ENCODE measurements at places on chromosomes 3 and 15.

DNA sequence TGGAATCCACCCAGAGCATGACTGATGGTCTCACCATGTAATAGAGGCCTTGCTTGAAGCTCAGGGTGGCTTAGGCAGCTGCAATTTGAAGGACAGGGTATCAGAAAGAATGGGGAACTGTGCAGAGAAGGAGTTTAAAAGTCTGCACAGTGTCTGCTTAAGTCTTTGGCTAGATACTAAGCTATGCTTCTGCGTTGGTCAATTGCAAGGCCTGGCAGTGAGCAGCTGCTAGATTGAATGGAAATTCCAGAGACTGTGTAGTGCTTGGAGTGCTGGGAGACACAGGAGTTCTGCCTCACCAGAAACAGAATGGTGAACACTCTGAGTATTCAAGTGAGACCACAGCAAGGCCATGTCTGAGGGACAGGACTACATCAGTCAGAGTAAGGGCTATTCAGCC, 17.3 kb upstream of the ATP10A start:
- no peak for DNase-seq

DNA sequence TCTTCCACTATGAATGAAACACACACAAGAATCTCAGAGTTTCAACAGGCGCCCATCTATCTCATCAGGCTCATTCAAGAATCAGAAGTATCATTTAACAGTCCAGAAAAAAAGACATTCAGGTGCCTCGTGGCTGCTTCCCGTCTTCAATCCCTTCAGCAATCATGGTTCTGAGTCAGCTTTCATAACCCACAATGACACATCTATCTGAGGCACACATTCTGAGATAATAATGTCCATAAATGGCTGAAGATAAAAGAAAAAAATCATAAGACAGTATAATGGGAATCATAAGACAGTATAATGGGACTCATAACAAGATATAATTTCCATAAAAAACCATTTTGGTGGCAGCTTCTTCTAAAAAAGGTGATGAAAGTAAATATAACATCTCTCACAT, 52.4 kb downstream of the TNIK start:
- DNase-seq = no peak

DNA sequence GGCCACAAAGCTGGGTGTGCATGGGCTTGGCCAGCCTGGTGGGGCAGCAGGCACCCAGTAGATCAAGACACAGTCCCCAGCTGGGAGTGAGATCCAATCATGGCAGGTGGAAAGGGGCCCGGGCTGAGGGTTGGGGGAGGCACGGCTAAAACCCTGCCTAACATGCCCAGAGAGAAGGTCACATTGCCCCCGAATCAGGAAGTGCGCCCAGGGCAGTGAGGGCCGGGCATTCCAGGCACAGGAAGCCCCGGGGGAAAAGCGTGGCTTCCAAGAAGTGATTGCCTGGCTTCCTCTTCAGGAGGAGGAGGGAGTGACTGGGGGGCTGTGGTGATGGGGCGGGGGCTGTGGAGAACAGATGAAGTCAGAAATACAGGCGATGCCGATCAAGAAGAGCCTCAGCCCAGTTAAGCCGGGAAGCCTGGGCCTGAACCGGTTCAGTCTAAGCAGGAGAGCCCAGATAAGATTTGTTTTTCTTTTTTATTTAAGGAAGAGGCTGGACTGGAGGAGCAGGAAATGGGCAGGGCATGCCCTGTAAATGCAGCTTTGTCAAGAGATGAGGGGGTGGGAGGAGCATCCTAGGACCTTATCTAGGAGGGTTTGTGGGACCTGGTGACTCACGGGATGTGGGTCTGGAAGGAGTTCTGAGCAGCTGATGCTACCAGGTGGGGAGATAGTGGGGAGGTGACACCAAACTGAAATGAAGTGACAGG, 83.9 kb downstream of the CHSY1 start:
- DNase-seq = peak; percentile 87

GRCh38 chr3:31079689-31080088, 185.2 kb upstream of the GADL1 start:
- no peak for DNase-seq

GRCh38 chr3:64656544-64656943, 31.3 kb downstream of the ADAMTS9 start:
- DNase-seq = no peak

GRCh38 chr3:141386611-141387111, 18.4 kb downstream of the ZBTB38 start:
- no peak for DNase-seq

DNA sequence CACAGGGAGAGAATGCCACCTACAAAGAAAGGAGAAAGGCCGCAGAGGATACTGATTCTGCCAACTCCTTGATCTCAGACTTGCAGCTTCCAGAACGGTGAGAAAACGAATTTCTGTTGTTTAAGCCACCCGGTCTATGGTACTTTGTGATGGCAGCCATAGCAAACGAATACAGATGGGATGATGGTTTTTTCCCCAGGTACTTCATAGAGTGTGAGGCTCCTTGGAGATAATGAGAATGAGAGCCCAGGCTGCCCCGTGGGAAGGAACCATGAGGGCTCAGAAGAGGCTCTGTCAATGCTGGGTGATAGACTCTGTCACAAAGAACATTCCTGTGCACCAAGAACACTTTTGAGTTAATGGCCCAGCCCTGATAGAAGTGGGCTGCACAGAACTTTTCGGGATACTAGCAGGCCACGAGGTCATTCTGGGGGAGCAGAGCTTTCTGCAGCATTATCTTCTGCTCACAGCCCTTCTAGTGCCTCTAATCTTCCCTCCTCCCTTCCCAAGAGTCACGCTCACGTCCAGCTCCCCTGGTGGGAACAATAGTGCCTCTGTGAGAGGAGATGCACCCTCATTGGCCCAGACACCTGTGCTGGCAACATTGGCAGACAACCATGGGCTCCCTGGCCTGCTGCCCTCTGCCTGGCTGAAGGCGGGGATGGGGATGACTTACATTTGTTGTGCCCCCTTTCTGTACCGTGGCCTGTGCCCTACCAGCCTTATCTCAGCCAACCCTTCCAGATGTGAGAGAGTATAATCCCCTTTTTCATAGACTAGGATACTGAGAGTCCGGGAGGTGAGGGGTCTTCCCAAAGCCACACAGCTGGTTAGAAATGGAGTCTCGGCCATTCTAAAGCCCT, 5.2 kb upstream of the RLBP1 start:
- DNase-seq = no peak

GRCh38 chr3:16079519-16079918, 95.0 kb upstream of the GALNT15 start:
- no peak for DNase-seq

GRCh38 chr3:171563298-171563697, 103.1 kb upstream of the TNIK start:
- DNase-seq = no peak

- no peak for DNase-seq
These were observed 103.5 kb downstream of the IMPG2 start for GRCh38 chr3:101216710-101217465.

DNA sequence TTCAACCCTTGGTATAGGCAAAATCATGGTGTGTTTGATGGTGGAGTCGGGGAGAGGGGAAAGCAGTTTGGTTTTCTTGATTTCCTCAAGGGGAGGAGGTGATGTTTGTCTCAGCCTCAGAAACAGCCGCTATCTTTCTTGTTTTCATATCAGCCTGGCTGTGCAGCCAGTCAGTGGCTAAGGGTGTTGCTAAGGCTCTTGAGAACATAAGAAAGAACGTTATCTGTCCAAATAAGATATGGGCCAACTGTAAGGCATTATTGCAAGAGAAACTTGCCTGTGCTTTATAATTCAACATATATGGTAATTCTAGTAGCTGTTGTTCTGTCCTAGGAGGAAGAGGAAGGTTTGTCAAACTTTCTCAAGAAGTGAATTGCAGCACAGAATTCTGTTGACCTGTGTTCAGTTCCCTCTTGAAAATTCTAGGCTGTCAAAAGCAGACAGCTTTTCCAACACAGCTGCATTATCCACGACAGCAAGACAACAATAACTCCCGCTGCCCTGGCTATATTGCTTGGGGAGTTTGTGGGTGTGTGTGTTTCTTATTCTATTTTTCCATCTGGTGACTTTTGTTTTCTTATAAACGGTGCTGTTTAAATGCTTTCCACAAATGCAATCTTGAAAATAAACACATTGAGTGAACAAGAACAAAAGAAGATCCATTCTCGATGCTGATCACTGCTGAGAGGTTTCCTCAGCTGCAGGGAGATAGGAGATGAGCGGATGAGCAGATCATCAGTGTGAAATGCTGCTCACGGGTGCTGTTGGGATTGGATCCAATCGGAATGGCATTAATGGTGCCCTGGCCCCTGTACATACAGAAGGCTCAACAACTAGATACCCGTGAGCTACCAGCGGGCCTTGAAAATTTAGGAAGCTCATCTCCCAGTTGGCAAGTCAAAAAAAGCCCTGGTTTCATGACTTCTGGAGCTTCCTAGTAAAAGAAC, 90.8 kb upstream of the TNFAIP8L3 start:
- no peak for DNase-seq

DNA sequence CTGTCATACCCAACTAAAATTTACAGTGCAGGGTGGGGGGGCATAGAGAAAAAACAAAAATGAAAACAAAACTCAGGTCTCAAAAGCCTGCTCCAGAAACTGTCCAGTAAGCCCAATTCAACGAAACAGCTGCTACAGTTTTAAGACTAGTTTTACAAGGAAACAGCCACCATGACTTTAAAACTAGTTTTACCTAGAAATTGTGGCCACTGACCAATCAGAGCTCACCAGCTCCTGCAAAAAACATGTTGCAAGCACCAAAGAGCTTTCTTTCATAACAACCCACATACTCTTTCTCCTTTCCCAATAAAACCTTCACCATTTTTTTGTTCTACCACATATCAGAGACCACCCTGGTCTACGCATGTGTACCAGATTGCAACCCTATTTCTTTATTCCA, 7.3 kb upstream of the CFAP91 start:
- no peak for DNase-seq

GRCh38 chr3:127606086-127606805, 8.0 kb downstream of the MCM2 start:
- DNase-seq = no peak

GRCh38 chr3:160199108-160199507, 26.1 kb upstream of the C3orf80 start:
- DNase-seq = no peak

DNA sequence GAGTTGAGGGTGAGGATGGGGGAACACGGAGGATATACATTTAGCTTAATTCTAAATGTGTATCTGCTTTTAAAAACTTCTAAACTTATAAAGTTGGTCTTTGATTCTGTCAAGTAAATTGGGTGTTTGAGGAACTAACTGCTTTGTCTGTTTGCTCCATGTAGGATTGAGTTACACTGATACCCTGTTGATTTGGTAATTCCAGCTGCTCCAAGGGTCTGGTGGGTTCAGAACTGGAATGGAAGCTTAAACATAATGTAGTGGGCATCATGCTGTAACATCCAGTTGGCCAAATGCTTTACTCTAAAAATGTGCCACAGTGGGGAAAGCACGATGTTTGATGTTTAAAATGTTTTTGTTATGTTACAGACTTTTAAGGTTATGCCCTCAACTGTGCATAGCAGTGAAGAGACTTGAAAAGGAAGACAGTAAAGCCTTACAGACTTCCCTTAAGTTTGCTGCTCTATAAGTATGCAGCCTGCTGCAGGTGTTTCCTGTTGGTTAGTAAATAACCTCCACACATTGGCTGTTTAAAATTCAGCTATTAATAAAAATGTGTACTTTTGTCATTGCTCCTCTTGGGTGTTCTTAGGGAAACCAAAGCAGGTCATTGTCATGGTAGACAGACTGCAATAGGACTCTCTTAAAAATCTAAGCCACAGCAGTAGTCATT, 5.9 kb upstream of the EDEM1 start:
- DNase-seq = no peak

DNA sequence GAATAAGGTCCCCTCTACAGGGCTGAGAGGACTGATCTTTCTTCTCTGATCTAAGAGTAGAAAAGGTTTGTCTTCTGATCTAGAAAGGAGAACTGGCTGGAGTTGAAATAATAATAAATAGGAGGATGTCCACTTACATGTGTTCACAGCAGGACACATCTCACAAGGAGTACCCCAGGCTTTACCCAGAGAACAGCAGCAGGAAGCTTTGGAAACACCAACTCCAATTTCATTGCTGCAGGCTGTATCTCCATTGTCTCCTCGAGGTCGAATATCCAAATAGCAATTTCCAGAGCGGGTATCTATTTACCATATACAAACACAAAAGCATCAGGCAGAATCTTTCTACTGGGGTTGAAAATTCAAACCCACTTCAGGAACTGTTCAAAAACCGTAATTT, 136.6 kb downstream of the DUT start:
- no peak for DNase-seq

DNA sequence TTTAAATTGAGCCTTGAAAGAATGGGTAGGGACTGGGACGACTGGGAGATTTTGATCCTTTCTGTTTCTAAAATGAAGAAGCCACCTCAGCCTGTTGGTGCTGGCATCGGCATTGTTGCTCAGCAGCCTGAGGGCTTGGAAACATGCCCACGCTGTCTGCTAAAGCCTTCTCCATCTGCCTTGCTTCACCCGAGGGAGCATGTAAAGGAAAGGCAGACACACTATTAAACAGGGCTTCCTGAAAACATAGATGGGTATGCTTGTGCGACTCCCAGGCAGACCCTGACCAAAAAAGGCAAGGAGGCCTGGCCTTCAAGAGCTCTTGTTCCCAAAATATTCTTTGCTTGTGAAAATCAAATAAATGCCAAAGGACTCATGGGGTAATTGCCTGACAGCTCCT, 84.2 kb upstream of the SLC4A7 start:
- no peak for DNase-seq

DNA sequence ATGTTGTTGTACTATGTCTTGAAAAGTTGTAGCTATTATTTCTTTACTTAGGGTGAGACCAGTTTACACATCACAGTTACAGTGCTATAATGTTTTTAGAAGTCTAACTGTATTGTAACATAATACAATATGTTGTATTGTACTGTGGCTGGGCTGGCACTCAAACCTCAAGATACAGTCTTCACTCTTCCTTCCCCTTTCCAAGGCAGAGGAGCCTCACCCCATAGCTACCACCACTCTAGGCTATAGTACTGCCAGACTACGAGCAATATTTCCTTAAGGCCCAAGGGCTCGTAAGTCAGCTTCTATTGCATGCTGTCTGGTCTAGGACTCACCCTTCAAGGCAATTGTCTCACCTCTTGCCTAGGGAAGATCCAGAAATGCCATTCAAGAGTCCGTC, 597.7 kb downstream of the OTOL1 start:
- DNase-seq = no peak

GRCh38 chr3:39718674-39719595, 90.5 kb upstream of the MYRIP start:
- no peak for DNase-seq

- DNase-seq = no peak
These were observed 290.4 kb upstream of the TBL1XR1 start for GRCh38 chr3:177487635-177488186.

DNA sequence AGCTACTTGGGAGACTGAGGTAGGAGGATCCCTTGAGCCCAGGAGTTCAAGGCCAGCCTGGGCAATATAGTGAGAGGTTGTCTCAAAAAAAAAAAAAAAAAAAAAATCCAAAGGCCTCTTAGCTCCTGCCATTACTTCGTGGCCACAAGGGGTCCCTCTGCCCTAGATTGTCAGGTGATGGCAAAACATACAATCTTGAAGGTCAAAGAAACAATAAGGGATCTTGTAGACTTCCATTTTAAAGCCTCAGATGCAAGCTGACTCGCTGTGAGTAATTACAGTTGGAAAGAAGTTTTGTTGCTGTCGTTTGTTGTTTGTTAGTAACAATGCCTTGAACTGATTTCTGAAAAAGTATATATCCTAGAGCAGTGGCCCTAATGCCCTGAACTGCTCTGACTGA, 55.9 kb upstream of the PLCL2 start:
- DNase-seq = peak; percentile 27

GRCh38 chr3:96900566-96900965, 86.2 kb downstream of the EPHA6 start:
- DNase-seq = no peak

Measured in stimulated activated CD8-positive, alpha-beta memory T cell treated with anti-CD3 and anti-CD28 coated beads, Interleukin-7, amount 100 ng/mL, for 48 hours (primary cell).